ENCODE measurements at places on chromosomes 1 and 21.

DNA sequence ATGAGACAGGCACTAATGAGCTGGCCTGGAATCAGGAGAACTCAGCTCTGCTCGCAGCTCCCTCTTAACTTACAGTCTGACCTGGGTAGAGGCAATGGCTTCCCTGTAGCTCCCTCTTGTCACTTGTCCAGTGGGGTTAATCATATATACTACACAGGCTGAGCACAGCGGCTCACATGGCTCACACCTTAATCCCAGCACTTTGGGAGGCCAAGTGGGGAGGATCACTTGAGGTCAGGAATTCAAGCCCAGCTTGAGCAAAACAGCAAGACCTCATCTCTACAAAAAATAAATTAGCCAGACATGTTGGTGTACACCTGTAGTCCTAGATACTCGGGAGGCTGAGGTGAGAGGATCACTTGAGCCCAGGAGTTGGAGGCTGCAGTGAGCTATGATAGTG lies 4.2 kb downstream of the S100A6 start:
- DNase-seq = no peak

DNA sequence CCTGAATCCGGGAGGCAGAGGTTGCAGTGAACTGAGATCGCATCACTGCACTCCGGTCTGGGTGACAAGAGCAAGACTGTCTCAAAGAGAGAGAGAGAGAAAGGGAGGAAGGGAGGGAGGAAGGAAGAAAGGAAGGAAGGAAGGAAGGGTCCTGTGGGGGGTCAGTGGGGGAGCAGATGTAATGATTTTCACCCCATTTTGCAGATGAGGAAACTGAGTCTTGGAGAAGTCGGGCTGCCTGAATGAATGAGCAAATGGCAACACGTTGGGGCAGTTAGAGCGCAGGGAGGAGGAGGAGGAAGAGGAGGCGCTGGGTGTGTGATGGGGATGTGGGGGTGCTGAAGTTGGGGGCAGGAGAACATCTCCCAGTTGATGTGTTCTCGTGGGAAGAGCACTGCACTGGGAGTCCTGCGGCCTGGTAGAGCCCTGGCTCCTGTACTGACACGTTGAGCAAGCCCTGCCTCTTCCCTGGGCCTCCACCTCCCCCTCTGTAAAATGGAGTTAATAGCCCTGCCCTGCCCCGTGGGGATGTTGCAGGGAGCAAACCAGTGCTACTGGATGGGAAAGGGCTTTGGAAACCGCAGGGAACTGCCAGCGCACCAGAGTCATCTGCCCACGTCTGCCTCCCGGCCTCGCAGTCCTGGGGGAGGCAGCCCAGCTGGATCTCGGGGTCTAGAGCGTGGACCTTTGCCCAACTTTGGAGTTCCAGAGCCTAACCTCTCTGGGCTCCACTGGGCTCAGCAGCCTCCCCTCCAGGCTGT lies 103.2 kb upstream of the CASZ1 start:
- no peak for DNase-seq

DNA sequence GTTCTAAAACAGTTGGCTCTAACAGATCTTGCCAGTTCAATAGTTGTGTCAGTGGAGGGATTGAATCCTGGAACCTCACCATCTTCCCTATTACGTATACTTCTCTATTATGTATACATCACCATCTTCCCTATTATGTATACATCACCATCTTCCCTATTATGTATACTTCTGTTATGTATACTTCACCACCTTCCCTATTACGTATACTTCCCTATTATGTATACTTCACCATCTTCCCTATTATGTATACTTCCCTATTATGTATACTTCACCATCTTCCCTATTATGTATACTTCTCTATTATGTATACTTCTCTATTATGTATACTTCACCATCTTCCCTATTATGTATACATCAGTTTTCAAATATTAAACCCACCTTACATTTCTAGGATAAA lies 34.4 kb upstream of the HP1BP3 start:
- no peak for DNase-seq

DNA sequence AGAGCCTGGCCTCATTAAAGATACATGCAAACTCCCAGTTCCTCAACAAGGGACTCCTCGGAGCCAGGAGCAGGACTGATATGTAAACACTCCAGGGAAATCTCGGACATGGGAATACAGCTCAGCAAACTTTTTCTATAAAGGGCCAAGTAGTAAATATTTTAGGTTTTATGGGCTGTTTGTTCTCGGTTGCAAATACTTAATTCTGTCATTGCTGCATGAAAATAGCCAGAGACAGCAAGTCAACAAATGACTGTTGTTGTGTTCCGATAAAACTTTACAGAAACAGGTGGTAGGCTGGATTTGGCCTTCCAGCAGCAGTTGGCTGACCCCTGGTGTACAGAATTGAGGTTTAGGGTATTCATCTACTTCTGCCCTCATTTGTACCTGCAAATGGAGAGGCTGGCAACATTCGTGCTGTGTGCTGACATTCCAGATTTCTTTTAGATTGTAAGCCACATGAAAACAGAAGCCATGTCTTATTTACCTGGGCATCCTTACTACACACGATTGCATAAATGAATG lies 360.3 kb downstream of the NTNG1 start:
- no peak for DNase-seq

DNA sequence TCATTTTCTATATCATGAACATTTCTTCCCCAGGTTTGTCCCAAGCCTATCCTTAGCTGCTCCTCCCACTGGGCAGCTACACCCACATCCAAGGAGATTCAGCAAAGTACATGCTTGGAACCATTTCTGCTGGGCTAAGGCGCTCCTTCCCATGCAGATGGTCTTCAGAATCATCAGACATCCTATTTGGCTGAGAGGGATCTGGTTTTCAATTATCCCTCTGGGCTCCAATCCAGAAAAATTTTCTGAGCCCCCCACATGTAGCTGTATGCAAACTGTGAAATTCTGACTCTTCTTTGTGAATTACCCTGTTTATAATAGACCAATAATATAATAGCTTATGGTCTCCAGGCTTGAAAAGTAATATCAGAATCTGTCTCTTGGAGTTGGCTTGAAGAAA lies 99.2 kb downstream of the LAMC2 start:
- no peak for DNase-seq

DNA sequence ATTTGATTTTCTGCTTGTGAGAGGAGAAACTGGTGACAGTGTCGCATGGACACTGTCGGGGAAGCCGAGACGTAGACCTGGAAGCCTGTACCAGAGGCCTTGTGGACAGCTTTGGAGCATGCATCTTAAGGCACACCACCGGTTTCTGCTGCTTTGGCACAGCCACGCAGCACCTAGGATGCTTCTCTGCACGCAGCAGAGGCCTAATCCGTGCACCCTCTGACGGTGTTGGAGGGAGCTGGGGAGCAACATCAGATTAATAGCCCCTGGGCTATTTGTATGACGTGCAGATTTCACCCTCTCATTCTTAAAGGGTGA lies 30.3 kb downstream of the TEX35 start:
- DNase-seq = no peak

GRCh38 chr21:45505416-45506021 lies 36.7 kb downstream of the SLC19A1 start:
- DNase-seq = no peak

GRCh38 chr1:109669246-109669948 lies 1.5 kb downstream of the GSTM2 start:
- no peak for DNase-seq

DNA sequence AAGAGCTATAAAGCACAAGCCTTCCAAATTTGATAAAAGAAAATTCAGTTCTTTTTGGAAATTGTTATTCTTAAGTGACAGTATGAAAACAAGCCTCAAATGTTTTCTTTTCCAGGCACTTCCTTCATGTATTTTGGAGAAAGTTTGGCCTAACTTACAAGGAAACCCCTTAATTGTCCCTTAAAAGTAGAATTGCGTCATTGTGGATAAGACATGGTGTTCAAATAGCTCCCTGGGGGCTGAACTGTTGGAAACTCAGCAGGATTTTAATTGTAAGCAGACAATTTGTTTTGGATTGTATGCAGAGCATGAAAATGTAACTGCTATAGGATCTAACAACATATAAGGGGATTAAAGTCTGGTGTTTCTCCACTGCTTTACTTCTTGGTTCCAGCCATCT lies 35.4 kb upstream of the FGGY start:
- DNase-seq = no peak

- DNase-seq = no peak
These were observed 28.2 kb upstream of the RABGAP1L start for GRCh38 chr1:174131032-174131638.

DNA sequence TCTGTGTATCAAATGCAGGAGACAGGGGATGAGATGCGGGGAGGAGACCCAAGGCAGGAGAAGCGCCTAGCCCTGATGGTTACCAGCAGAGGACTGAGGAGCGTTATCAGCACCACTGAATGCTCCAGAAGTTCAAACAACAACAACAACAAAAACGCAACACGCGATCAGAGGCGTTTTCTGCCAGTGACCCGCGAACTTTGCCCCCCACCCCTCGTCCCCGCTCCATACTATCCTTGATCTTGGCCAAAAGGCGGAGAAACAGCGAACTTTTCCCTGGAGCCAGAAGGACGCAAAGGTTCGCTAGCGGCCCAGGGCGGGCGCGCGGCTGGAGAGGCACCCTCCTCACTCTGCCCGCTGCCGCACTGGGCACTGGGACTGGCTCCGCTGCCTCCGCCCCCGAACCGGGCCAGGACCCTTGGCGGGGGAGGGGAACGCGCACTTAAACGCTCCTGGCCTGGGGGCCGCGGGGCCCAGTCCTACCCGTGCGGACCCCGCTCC lies 699 bp downstream of the ECHDC2 start:
- no peak for DNase-seq

DNA sequence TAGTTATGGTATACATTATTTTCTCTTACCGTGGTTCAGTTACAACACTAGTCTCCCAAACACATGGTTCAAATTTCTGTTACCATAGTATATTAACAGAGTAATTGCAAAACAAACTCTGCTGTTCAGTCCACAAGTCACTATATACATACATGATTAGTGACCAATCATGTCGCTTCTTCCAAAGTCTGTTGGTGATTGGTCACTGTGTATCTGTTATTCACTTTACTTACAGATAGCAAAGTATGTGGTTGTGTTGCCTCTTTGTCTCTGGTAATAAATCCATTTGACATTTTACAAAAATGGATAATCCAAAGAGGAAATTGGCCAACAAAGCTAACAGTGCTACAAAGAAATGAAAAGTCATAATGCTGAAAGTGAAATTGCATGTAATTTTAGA lies 107.2 kb downstream of the RABGAP1L start:
- DNase-seq = no peak

DNA sequence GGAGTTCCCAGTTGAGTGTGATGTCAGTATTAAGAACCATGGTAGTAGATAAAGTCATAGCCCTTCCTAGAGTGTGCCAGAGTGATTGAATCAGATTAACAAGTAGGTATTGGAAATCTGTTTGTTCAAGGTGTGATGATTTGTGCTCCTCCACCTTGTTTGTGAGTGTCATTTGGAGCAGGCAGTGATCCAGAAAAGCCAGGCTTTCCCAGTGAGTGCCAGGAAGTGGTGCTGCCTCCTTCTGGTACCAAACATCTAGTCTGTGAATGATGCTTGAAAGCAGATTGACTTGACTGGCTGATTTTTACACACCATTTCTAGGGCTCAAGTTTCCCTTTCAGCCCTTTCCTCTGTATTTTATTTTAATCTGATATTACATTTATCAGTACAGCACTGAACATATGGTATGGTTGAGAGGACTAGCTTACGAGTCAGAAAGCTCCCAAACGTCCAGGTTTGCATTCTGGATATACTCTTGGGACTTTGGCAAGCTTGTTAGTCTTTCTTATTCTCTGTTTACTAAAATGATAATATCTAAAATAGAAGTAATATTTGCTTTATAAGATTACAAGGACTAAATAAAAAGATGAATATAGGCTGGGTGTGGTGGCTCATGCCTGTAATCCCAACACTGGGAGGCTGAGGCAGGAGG lies 100.7 kb downstream of the PATJ start:
- no peak for DNase-seq

DNA sequence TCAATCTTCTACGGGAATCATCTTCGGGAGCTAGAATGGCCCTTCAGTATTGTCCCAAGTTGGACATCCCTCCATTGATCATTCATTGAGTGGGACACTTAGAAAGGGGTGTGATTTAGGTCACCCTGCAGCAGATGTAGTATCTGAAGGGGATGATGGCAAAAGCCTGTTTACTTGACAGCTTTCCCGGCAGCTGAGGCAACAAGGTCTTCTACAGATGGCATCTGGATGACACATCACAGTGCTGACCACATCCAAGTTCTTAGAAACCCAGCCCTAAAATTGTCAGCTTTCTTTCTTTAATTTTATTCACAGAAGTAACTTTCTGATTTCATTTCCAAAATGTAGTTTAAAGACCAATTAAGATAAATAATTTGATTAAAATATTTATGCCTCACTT lies 150.3 kb downstream of the AMY1C start:
- no peak for DNase-seq

DNA sequence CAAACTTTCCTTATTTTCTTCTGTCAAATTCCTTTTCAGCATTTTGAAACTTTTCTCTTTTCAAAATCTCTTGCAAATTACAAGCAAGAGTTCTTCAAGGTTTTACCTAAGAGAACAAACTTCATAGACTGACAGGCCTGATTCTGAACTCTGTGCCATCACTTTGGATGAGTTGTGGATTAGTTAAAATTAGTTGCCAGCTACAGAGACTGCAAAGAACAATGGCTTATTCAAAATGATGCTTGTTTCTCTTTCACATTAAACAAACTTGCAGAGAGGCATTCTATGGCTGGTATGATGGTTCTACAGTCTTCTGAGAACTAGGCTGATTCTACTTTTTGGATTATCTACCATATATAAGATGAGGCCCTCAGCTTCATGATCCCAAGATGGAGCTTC lies 3.8 kb downstream of the LRRC8B start:
- no peak for DNase-seq

GRCh38 chr1:5709976-5710375 lies 282.2 kb downstream of the NPHP4 start:
- DNase-seq = no peak

- DNase-seq = no peak
These were observed 65.5 kb downstream of the RNF187 start for GRCh38 chr1:228552596-228553176.

GRCh38 chr1:186301448-186301847 lies 73.6 kb downstream of the TPR start:
- no peak for DNase-seq

- DNase-seq = no peak
These were observed 242.4 kb upstream of the LYPLAL1 start for GRCh38 chr1:218931324-218931723.

DNA sequence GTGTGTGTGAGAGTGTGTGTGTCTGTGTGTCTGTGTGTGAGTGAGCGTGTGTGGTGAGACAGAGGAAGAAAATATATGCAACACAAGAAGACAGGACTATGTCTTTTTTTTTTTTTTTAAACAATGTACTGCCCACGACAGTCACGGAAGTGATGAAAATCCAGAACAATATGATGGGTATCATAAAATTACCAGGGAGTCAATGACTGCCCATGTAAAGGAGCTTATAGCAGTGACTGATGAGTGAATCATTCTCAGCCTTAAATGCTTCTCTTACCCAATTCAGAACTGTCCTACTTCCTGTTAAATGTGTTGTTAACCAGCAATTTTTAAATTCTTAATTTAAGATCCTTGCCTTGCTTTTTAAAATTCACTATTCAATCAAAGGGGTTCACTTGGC lies 46.6 kb downstream of the RGS7 start:
- DNase-seq = no peak
